LHCN-M2 (cell line): ENCODE measurements at places on chromosomes 16 and 17. TPM values are rescaled to one million over a fixed set of nuclear protein-coding genes. Genes with fewer than 3 reads are reported as not detected.

The CDC6 gene
- total RNA-seq, result 43.2 and 46.6 TPM in 2 replicates

- no peak for DNase-seq
Observed at GRCh38 chr17:73514146-73514863, 129.9 kb downstream of the SDK2 start.

DNA sequence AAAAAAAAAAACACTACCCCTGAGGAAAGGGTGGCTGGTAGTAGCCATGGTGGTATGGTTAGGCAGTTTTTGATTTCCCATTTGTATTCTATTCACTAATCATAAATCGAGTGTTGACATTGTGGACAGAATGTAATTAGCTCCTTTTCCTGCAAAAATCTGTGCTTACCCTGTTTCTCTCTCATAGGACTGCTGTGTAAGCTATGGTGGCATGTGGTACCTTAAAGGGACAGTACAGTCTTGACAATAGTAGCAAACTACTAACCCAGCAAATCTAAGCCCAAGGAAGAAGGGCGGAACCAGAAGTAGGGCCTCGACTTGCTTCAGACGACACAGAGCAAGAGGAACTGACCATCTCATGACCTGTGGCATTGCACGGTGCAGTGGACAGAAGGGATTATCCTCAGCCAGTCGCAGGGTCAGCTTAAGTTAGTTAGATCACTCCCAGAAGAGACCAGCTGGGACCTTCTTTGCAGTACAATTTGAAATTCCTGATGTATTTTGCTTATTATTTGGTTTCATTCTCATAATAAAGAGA is 36.3 kb downstream of the POLR3E start:
- DNase-seq, result no peak

- no peak for DNase-seq
Observed at GRCh38 chr17:10653987-10654386, 3.1 kb downstream of the MYH3 start.

DNA sequence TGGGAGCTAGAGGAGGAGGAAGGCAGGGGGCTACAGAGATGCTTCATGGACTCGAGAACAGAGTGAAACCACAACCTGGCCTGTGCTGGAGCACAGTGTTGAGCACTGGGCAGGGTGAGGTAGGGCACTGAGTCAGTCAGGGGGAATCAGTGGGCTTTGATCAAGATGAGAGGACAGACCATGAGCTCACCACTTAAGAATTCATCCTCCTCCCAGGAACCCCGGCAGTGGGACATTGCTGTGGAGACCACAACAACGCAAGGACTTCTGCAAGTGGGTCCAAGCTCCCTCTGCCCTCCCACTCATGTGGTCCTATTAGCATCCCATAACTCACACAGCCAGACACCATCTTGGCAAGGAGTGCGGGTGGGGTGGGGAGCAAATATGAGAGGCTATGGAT is 1.7 kb upstream of the CES5A start:
- no peak for DNase-seq

The SRL gene
- total RNA-seq, result not detected in 2 replicates

DNA sequence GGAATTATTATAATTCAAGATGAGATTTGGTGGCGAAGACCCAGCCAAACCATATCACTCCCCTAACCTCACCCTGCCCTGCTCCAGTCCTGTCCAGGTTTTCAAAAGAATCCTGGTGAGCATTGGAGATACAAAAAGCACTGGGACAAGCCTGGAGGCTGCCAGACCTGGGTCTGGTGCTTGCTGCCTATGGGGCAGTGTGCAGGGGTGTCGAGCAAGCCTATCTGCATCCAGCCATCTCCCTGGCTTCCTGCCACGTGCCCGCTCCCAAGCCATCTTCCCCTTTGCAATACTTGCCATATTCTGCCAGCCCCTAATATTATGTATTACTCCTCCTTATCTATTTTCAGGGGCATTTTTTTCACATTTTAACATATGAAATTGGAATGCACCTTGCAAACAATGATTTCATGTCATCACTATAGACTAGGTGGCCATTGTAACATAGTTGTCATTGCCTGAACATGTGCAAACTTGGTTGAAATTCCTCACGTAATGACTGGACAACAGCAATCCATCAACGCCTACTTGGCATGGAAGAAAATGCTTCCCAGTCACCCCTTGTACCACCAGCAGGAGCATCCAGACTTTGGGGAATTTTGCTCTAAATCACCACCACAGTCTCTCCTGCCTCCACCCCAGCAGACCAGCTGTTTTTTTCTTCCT is 8.1 kb upstream of the KDM8 start:
- DNase-seq, result no peak
